Regular cardiac myocyte (primary cell): ENCODE measurements at places on chromosomes 2 and 18. TPM values are rescaled to one million over a fixed set of nuclear protein-coding genes. Genes with fewer than 3 reads are reported as not detected.

Gene OTOF
- 0.19 and 0.28 TPM in 2 replicates for total RNA-seq

Gene DLGAP1
- total RNA-seq = 1.7 and 5.4 TPM in 2 replicates

Gene SIX2
- 2.0 and 2.7 TPM in 2 replicates for total RNA-seq

Gene ZNF516
- total RNA-seq = 12.7 and 16.3 TPM in 2 replicates

Gene RAD51AP2
- under 0.01 TPM in 2 replicates for total RNA-seq

Gene HES6
- 0.56 and 1.3 TPM in 2 replicates for total RNA-seq

Gene SCRN3
- total RNA-seq = 28.2 and 29.3 TPM in 2 replicates

Gene CYP27C1
- total RNA-seq = not detected in 2 replicates

Gene CTLA4
- under 0.01 and 1.7 TPM in 2 replicates for total RNA-seq

Gene SPC25
- under 0.01 and 8.6 TPM in 2 replicates for total RNA-seq

Gene BBS5
- total RNA-seq = 2.9 and 5.4 TPM in 2 replicates
